Fibroblast of villous mesenchyme (primary cell): ENCODE measurements at places on chromosomes 2 and 18.
A peak's percentile ranks its signal among the peaks of the same experiment; 100 is the strongest.

- no peak for DNase-seq
These were observed 115.9 kb downstream of the UPP2 start for GRCh38 chr2:158217593-158217992.

- no peak for DNase-seq
These were observed 508.3 kb upstream of the MYT1L start for GRCh38 chr2:2839393-2839781.

DNA sequence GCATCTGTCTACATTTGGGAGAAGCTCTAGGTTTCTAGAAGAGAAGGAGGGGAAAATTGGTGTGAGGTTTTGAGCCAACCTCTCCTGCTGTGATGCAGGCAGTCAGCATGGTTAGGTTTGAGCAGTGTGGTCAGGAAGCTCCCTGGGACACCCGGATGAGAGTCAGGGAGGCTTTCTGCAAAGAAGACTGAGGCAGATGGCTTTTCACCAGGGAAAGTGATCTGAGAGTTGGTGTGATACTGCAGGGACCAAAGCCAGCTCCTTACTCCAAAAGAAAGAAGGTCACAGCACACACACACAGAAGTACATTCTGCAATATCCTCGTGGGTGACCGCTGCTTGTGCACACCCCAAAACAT is 75.8 kb upstream of the BCL11A start:
- DNase-seq = no peak

DNA sequence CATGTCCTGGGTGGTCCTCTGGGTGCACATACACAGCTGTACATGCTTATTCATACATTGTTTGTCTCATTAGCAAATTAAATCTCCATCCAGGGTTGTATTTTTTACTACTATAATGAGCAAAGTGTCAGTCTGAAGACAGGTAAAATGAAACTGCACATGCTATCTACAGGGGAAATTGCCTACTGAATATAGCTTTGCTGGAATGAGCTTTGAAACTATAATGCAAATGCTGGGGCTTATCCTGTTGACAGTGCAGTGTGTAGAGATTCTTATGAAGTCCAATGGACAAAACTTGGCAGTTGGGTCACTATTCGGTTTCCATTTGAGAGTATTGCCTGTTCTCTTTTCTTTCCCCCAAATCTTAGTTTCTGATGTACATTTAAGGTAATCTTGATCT is 292.8 kb upstream of the LRP1B start:
- no peak for DNase-seq

GRCh38 chr2:105129722-105130232 is 91.9 kb downstream of the MRPS9 start:
- no peak for DNase-seq

DNA sequence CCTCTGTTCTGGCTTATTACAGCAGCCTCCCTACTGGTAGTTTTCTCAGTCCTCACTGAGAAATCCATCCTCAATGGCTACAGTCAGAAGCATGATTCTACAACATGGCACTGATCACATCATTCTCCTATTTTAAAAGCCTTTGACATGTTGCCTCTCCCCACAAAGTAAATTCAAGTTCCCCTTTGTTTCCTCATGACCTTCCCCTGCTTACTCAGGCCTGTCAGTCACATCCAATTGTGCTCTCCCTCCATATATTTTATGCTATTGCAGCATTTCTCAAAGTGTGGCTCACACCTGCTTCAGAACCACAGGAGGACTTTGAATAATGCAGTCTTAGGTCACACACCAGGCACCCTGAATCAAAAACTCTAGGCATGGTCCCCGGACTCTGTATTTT is 124.6 kb downstream of the SPOPL start:
- no peak for DNase-seq

DNA sequence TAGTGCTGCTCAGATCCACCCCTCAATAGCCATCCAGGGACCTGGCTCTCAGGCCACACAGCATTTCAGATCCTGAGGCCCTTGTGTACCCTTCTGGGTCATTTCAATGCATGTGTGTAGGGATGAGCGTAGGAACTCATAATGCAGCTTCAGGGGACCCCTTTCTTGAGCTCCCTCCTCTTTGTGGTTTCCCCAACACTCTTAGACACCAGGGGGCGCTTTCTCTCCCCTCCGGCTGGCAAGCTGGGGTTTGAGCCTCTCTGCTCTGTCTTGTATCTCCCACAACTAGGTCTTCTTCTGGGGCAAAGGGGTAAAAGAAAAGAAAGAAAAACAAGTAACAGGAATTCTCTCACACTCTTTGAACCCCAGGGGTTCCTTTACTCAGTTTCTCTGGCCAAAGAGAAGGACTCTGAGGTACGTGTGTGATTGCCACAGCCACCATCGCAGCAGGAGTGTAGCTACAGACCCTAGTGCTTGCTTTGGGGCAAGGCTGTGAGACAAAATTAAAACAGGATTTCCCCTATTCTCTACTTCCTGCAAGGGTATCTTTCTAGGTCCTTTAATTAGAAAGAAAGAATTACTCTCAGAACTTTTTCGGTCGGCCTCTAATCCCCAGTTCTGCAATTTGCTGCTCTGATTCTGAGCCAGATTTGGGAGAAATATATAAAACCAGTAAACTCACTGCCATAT is 38.0 kb downstream of the CABYR start:
- DNase-seq = peak; percentile 56

DNA sequence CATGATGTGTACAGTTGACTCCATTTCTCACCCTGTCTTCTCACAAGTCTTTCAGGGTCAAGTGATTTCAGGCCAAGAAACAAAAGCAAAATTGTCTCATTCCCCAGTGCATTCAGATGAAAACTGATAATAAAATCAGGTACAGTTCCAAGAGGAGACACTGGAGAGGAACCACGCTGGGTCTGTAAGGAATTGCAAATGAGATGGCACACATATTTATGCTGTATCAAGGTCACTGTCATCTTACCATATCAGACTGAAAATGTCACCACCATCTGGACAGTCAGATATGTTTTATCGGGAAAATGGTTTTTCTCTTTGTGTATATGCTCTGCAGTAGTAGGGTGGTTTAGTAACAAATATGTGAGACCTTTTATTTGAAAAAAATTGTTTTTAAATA is 91.7 kb downstream of the CCDC138 start:
- DNase-seq = no peak

GRCh38 chr2:64716569-64716968 is 62.9 kb upstream of the SERTAD2 start:
- DNase-seq = no peak

GRCh38 chr2:152647552-152647951 is 69.7 kb downstream of the PRPF40A start:
- peak; percentile 38 for DNase-seq

DNA sequence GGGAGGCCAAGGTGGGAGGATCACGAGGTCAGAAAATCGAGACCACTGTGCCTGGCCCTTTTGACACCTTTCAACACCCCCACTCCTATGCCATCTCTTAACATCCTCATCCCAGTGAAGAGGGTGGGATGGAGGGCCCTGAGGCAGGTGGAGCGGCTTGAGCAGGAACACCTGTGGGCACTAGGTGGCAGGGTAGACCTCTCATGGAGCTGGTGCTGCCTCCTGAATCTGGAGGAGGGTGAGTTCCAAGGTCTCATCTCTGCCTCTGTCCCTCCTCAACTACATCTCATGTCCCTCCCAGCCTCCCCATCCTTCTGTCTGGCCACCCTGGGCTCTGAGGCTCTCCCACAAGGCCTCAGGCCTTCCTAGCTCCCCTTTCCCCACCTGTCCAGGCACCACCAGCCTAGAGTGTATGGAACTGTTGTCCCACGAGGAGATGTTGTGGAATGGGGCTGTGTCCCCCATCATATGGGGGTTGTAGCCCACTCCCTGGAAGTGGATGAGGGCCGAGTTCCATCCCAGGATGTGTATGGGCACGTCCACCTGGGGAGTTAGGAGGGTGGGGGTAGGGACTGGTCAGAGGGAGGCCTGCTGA is 17.0 kb upstream of the CRYBA2 start:
- no peak for DNase-seq

DNA sequence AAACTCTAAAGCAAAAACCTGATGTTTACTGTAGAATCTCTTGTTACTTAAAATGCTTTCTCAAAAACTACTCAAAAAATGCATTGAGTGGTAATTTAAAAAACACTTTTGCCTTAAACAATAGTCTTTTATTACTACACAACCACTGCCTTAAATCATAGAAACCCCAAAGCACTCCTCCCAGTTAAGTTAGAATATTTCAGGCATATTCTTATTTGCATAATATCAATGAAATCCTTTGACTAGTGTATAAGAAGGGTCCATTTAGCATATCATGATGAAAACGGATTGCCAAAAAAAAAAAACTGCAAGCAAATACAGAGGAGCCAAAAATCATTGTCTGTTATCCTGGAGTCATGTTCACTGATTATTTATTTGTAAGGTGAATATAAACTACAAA is 119.2 kb downstream of the PTPRM start:
- no peak for DNase-seq

DNA sequence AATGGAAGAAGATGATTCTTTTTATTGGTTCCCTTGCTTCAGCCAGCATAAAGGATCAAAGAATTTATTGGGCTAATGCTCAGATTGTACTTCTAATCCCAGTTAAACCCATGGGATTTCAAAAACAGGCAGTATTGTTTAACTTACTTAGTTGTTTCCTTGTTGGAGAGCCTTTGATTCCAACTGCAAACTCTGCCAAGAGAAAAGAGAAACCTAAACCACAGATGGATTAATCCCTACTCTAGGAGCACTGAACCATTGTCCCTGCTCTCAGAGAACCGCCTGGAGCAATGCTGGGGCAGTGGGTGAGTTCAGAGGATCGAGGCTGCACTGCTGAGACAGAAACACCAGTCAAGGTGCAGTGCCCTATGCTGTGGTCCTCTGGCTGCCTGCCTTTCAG is 44.9 kb upstream of the SIGLEC15 start:
- DNase-seq = peak; percentile 48

- no peak for DNase-seq
These were observed 55.8 kb upstream of the TNP1 start for GRCh38 chr2:216915557-216916150.

- DNase-seq = no peak
These were observed 432.3 kb downstream of the LRP1B start for GRCh38 chr2:141698500-141698899.

- DNase-seq = no peak
These were observed 319.9 kb downstream of the MYCN start for GRCh38 chr2:16260041-16260830.

- DNase-seq = no peak
These were observed 22.1 kb downstream of the RAB3GAP1 start for GRCh38 chr2:135074216-135074615.

DNA sequence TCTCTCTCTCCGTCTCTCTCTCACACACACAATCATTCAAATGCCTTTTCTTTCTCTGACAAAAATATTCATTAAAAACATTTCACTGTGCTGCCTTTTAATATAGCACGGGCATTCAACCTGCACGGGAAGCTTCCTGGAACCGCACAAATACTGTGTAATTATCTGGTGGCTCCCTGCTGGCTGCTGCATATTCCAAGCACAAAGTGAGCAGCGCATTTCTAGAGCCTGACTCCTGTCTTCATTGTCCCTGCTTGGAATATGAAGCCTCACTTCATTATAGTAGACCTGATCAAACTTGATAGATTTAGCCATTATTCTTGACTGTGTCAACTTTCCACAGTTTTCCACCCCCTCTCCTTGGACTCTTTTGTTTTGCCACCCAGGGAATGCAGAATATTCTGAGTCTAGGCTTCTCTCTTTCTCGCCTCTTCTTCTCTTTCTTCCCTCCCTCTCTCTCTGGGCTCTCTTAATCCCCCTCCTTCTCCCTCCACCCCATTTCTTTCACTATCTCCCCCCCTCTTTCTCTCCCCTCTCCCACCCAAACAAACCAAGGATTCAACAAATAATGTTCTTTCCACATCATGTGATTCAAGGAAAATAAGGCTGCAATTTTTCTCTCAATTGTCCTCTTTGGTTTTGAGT is 672.1 kb upstream of the FANCL start:
- DNase-seq = no peak

- no peak for DNase-seq
These were observed 229.9 kb upstream of the CRIM1 start for GRCh38 chr2:36125702-36126101.

GRCh38 chr2:36464006-36464721 is 108.6 kb downstream of the CRIM1 start:
- DNase-seq = no peak

- no peak for DNase-seq
These were observed 226.0 kb upstream of the SLC35G4 start for GRCh38 chr18:11383381-11383780.

DNA sequence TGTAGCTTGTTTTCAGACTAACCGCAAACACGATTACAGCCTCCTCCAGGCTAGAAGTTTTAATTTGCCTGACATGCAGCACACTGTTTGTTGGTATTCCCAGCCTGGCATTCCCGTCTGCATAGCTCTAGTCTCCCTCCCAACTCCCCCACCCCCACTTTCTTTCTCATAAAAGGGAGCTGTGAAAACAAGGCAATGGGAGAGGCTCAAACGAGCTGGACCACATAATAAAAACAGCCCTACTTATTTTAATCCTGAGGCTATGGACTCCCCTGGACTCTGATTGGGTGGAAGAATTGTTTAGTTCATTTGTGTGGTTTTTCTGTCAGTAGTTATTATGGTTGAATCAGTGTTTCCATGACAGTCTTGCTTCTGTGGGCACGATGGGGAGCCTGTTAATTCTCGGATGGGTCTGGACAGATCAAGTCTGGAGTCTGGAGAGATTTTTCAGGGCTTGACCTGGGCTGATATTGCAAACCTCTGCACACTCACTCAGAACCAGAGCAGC is 1.2 kb downstream of the STON1 start:
- DNase-seq = peak; percentile 99

GRCh38 chr2:191653667-191654391 is 24.1 kb upstream of the NABP1 start:
- DNase-seq = no peak

DNA sequence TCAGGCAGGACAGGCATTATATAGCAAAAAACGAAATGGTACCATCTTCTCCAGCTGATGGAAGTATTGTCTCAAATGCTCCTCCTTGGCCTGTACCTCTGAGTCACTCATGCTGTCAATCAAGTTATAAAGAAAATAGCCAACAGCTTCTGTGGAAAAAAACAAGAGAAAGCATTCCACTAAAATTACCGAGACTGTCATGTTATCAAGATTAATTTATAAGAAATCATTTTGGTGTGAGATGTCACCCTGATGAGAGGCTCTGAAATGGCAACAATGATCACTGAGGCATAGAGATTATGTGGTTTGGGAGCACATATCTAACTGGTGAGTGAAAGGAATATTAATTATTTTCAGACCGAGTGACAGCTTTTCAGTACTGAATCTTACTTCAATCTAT is 47.4 kb downstream of the LRPPRC start:
- no peak for DNase-seq

GRCh38 chr2:96528006-96528699 is 8.4 kb upstream of the ARID5A start:
- DNase-seq = peak; percentile 49

- DNase-seq = no peak
These were observed 823 bp upstream of the RNU2-63P start for GRCh38 chr2:88016960-88017779.

GRCh38 chr2:9144046-9144445 is 62.6 kb upstream of the ASAP2 start:
- no peak for DNase-seq

- no peak for DNase-seq
These were observed 304.0 kb downstream of the LNPK start for GRCh38 chr2:175698061-175698460.
